ENCODE measurements at places on chromosomes 6 and 20.

DNA sequence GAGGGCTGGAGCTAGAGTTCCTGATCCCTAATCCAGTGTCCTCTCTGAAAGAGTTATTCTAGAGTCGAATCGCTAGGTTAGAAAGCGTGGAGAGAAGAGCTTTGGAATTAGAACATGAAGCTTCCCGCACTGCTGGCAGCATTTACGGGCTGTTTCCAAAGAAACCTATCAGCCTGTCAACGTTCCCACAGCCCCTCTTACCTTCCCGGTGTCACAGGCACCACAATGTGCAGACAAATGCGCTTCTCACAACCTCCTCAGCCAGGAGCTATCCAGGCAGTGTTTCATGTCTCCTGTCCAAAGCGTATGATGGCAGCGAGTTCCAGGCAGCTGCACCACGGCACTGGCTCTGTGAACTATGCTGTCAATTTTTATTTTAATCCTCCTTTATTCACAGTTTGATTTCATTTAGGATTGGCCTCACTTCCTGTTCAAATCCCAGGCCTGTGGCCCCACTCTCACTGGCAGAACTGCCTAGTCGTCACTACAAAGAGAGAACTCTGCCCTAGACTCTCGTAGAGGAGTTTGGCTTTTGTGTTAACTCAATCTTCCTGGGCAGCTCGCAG is 322.8 kb upstream of the SOX4 start:
- DNase-seq: no peak

DNA sequence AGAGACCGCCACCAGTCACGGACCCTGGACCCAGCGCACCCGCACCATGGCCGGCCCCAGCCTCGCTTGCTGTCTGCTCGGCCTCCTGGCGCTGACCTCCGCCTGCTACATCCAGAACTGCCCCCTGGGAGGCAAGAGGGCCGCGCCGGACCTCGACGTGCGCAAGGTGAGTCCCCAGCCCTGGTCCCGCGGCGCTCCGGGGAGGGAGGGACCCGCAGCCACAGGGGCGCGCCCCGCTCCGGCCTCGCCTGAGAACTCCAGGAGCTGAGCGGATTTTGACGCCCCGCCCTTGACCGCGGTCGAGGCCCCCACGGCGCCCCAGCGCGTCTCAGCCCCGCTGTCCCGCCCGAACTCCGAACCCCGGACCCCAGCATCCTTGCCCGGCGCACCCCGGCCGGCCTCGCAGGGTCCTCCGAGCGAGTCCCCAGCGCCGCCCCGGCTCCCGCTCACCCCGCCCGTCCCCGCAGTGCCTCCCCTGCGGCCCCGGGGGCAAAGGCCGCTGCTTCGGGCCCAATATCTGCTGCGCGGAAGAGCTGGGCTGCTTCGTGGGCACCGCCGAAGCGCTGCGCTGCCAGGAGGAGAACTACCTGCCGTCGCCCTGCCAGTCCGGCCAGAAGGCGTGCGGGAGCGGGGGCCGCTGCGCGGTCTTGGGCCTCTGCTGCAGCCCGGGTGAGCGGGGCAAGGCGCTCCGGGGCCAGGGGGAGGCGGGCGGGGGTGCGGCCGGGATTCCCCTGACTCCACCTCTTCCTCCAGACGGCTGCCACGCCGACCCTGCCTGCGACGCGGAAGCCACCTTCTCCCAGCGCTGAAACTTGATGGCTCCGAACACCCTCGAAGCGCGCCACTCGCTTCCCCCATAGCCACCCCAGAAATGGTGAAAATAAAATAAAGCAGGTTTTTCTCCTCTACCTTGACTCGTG is at the start of gene OXT:
Gene OXT (plus strand): TSS at position 11 of the 920 bp plus-strand sequence. CDS start 36 bp downstream, at position 47.
- no peak for DNase-seq

DNA sequence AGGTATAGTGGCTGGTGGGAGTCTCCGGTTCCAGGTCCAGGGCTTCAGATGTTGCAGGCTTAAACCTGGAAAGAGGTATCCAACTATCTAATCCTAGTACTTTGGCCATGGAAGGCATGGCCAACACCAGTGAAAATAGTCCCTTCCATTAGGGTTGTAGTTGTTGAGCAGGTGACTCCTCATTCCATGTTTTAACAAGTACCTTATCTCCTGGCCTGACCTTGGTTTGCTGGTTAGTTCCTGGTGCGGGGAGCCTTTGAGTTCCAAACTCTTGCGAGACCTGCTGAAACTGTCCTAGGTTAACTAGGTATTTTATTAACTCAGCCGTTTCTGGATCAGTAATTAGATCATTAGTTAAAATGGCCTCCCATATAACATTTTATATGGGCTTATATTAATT is 165.1 kb upstream of the PROKR2 start:
- no peak for DNase-seq

- DNase-seq: no peak
Observed at GRCh38 chr6:12976366-12976765, 259.8 kb downstream of the PHACTR1 start.

DNA sequence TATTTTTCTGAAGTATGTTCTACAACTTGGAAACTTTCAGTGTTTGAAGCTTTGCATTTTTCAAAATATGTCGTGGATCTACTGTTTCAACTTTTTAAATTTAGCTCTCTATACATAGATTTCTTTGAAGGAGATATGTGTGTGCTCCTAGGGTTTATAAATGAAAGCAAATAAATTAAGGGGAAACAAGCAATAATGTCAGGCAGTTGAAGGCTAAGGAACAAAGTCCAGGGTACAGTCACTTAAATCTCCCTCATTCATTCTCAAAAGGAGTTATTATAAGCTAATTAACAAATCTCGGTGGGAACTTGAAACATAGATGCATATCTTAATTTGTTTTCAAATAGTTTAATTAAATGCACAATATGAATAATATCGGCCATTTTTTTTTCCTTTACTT is 79.4 kb downstream of the SAMD5 start:
- DNase-seq: no peak

GRCh38 chr20:52311209-52311794 is 119.7 kb upstream of the ZFP64 start:
- no peak for DNase-seq
